ENCODE measurements at places on chromosomes 2 and 18.

- no peak for DNase-seq
Measured at GRCh38 chr18:33444709-33445108, 4.2 kb upstream of the CCDC178 start.

GRCh38 chr2:196356332-196356731 lies 185.0 kb upstream of the STK17B start:
- no peak for DNase-seq

GRCh38 chr18:43213816-43214215 lies 63.5 kb downstream of the SYT4 start:
- DNase-seq: no peak

- no peak for DNase-seq
Measured at GRCh38 chr18:45166836-45167551, 448.3 kb upstream of the SLC14A2 start.

GRCh38 chr2:157946919-157947557 lies 70.9 kb upstream of the ACVR1 start:
- DNase-seq: no peak

- DNase-seq: no peak
Measured at GRCh38 chr2:102129082-102129481, 13.5 kb upstream of the IL1R1 start.

DNA sequence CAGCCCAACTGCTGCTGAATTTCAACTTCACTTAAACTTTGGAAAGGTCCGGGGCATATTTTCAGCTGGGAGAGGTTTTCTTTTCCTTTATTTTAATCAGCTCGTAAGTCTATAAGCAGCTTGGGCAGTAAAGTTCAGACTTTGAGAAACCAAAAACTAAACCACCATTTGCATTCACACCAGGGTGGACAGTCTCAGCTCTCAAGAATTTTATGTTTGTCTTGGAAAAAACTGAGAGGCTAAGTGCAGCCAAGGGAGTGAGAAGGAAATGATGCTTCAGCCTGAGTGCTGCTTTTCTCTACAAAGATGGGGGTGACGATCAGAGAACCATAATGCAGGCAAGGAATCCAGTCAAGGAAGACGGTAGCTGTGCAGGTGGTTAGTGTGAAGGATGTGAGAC lies 30.2 kb downstream of the MCFD2 start:
- DNase-seq: no peak

- DNase-seq: no peak
Measured at GRCh38 chr2:12501469-12502158, 215.1 kb upstream of the TRIB2 start.

DNA sequence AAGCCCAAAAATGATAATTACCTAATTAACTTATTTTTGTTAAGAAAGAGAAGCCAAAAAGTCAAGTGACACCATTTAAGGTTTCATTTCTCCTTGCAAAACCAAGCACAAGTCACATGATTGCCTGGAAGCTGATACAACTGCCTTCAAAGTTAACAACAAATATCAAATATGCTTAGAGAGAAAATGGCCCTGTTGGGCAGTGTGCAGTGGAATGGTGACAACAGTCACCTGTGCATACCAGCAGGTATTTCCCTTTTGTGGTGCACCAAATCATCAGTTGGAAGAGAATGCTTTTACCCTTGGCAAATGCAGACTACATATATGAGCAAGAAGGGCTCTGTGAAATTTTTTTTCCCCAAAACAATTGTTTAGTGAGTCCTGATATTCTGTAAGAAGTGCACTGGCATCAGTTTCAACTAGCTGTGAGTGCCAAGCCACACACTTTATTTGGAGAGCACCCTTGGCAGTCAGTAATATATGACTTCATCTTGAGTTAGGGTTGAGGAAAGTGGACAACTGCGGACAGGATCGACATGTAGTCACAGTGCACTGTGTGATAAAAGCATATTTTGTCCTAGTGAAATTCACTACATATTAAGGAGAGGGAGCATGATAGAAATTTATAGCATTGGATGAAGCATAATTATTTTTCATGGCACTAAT lies 74.9 kb upstream of the DOCK10 start:
- no peak for DNase-seq

DNA sequence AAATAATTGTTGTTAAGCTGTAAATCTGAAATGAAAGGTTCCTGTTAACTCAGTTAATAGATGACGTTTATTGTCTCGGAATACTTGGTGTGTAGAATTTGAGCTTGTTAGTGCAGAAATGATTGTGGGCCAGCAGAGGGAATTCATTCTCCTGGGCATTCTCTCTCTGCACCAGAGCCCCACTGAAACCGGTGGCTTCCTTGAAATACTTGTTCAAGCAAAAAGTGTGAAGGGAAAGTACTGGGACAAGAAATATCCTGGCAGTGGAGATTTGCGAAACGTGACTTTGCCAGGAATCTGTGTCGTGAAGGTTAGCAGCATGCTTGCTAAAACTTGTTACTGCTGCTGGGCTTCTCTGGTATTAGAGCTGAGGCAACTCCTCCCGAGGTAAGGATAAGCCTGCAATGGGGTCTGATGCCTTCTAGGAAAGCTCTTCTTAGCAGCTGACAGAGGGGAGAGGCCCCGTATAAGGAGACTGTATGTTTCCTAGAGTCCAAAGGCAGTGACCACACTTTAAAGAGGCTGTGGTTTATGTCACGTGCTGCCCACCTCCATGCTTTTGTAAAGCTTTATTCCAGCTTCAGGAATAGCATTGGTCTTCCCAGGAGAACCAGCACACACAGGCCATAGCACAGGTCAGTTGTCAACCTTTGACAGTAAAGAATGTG lies 2.0 kb downstream of the ITGA6 start:
- DNase-seq: no peak

DNA sequence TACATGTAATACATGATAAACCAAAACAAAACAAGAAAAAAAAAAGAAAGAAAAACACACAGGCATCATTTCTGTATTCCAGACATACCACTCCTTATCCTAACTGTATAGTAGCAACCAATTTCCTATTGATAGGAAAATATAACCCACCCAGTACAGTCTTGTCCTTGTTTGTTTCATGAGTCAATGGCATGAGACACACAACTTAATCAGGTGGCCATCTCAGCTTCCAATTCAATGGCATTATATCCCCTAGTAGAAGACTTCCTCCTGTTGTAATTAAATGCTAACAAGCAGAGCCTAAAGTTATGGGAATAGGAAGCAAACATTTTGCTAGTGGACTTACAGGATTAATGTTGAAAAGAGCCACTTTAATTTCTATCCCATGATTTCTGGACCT lies 121.0 kb upstream of the NOL4 start:
- no peak for DNase-seq

DNA sequence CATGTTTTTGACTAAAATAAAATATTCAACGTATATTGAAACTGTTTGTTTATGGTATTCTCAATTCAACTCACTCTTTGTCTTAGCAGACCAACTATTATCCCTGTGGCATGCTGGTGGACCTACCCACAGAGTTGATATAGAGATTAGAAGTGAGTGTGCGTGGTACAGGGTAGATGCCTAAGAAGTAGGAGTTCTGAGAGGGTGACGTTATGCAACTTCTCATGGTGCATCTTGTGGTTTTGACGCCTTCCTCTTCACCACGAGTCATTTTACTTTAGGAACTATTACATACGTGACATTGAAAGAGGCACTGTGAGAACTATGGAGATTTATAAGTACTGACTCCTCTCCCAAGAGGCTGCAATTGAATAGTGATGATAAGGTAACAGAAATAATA lies 26.6 kb upstream of the NAPG start:
- DNase-seq: no peak

- DNase-seq: peak; percentile 41
Measured at GRCh38 chr2:45024600-45025291, 15.5 kb upstream of the SIX2 start.

GRCh38 chr2:64359171-64359891 lies 94.6 kb upstream of the LGALSL start:
- DNase-seq: no peak

DNA sequence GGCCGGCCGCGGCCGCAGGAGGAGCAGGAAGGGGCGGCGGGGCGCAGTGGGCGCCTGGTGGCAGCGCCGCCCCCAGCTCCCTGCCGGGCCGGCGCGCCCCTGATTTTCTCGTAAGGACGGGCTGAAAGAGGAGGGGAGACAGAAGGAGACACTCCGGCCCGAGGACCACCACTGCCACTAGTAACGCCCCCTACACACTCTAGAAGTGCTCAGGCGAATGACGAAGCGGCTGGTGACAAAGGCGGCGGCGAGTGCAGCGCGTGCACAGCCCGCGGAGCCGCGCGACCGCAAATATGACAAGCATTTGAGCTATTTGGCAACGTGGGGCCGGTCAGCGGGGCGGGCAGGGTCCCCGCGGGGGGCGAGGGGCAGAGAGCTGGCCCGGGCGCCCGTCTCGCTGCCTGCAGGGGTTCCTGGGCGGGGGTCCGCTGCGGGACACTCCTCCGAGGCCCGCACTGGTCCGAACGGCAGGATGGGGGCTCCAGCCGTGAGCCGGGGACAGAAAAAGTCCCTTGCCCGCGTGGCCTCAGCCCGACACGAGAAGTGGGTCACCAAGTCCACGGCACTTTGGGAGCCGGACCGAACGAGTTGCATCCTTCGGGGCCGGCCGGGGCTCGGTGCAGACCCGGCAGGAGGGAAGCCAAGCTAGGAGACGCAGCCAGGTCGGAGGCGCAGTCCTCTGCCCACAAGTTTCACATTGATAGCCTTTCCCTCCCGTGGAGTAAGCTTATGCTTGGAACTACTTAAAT lies 524 bp upstream of the SERTAD2 start:
- DNase-seq: peak; percentile 76

DNA sequence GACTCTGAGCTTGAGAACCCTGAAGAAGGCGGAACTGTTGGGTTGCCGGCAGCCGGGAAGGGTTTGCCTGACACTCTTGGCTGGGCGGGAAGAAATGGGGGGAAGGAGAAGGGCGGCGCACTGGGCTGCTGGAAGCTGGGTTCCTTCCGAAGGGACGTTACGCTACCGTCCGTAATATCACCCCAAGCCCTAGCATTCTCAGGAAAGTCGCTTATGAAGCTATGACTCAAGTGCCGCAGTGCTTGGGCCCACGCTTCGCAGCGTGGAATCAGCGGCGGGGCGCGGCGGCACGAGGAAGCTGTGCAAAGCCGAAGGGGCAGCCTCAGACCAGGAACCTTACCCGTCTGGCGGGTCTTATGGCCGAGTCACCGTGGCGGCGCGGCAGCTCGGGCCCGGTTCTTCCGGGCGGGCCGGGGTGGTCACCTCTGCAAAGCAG lies 50.2 kb upstream of the SIGLEC15 start:
- DNase-seq: peak; percentile 74

DNA sequence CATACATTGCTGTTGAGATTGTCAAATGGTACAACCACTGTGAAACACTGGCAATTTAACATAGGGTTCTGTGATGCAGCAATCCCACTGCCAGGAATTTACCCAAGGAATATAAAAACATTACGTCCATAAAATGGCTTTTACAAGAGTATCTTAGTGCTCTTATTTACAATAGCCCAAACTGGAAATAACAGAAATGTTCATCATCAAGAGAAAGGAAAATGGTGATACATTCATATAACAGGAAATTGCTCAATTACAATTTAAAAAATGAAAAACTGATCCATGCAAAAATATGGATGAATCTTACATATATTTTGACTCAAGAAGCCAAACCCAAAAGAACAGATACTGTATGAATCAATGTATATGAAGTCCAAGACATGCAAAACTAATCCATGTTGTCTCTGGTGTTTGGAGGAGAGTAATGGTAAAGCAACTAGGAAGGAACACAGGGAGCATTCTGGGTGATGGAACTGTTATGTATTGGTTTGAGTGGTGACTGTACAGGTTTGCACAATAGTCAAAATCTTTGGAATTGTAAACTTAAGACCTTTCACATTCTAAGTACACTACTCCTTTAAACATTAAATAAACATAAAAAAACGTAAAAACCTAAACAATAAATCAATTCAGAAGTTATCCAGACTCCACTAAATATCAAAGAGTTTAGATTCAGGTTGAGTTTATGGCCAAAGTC lies 104.8 kb upstream of the WDR75 start:
- DNase-seq: no peak

- DNase-seq: peak; percentile 29
Measured at GRCh38 chr2:176160986-176161824, 4.1 kb downstream of the HOXD3 start.

- DNase-seq: peak; percentile 21
Measured at GRCh38 chr2:30446602-30447148, 371 bp upstream of the LCLAT1 start.

DNA sequence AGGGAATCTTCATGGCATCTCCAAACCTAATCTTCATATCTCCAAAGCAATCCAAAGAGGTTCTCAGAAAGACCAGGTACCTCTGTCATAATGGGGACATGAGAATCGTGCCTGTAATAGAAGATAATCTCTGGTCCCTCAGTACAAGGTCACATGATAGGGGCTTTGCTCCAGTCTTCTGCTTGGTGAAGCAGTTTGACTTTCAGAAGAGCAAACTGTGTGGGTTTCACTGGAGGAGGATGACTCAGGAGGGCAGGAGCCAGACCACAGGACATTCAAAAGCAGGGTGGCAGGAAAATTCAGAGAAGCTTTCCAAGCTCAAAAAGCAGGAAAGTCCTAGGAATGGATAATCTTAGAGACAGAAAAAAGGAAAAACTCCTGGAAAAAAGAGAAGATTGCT lies 10.6 kb upstream of the PAX3 start:
- no peak for DNase-seq

- DNase-seq: no peak
Measured at GRCh38 chr18:73679941-73680712, 467.5 kb downstream of the FBXO15 start.

DNA sequence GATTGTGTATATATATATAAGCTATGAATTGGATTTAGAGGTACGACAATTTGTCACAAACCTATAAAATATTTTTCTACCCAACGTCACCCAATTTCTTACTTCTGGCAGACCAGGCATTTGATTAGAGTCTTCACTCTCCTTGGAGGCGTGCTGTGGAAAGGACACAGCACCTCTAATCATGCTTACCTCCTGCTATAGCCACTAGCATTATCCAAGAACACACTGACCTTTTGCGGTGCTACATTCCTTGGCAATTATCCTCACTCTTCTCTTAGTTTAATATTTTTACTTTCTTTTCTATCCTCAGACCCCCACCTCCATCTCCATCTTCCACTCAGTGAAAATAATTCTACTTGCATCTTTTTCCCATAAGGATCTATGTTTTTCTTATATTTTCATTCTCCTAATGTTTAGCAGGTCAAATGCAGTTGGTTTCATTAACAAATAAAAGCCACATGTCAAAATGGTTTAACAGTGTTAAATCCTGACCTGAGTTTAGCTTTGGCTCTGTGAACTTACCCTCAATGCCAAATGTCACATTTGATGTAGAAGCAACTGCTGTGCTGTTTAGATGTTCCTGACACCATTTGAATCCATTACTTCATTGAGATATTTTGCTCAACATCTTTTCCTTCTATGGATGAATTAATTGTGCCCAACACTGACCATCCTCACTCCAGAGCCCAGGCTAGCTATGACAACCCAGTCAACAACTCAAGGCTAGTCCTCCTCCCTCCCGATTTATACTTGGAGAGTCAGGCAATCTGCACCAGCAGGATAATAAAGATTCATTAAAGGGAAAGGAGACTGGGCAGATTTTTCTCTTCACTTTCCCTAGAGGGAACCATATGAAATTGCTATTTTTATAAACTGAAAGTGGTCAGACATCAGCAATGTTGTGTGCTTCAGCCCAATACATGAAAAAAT lies 240.5 kb downstream of the MREG start:
- no peak for DNase-seq

- DNase-seq: peak; percentile 30
Measured at GRCh38 chr2:163877316-163877715, 141.5 kb upstream of the FIGN start.

All from GM23338 (cell line).